ENCODE measurements at places on chromosomes 11 and 22.

DNA sequence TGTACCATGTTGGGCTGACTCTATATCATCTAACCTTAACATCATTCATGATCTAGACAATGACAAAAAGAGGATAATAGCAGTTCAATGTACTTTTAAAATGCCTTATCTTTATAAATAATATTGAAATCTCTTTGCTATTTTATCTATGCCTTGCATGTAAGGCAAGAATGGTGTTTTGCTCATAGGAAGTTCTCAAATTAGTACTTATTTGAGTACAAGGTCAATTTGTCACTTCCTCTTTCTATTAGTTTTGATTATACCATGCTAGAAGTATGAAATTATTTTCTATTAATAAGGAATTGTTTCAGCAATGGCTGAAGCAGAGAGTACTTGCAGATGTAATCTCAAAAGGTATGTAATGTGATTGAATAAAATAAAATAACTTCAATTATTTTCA lies 1285.4 kb upstream of the TENM4 start:
- no peak for DNase-seq

- no peak for DNase-seq
These were observed 10.9 kb downstream of the SRPRA start for GRCh38 chr11:126257764-126258163.

GRCh38 chr22:30705710-30706651 lies 11.3 kb downstream of the OSBP2 start:
- no peak for DNase-seq

DNA sequence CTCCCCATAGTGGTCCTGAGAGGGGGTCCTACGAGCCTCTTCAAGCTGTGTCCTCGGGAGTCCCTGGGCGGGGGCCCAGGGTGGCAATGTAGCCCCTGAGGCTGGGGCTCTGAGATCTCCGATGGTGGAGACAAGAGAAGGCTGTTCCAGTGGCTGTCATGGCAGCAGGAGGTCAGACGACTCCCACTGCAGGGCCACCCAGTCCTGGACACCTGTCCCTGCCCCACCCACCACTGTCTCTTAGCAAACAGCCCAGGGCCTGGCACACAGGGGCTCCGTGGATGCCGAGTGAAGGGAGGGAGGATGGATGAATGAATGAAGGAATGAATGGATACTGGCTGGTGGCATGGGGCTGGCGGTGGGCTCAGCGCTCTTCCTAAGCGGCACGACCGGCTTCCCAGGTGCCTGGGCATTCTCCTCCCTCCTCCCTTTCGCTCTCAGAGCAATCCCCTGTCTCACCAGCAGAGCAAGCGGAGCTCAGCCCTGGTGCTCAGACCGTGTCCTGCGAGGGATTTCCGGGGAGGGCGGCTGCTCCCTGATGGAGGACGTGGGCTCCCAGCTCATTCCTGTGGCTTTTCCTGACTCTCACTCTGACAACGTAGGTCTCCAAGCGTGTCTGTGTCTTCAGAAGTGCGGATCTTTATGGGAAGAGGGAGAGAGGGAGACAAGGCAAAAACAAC lies 1272.6 kb downstream of the BRD1 start:
- DNase-seq = no peak

- no peak for DNase-seq
These were observed 722.5 kb downstream of the ETS1 start for GRCh38 chr11:127864861-127865260.

- no peak for DNase-seq
These were observed 64.3 kb downstream of the MICAL3 start for GRCh38 chr22:17960011-17960410.

GRCh38 chr11:82194521-82194920 lies 539.1 kb downstream of the FAM181B start:
- DNase-seq = no peak

DNA sequence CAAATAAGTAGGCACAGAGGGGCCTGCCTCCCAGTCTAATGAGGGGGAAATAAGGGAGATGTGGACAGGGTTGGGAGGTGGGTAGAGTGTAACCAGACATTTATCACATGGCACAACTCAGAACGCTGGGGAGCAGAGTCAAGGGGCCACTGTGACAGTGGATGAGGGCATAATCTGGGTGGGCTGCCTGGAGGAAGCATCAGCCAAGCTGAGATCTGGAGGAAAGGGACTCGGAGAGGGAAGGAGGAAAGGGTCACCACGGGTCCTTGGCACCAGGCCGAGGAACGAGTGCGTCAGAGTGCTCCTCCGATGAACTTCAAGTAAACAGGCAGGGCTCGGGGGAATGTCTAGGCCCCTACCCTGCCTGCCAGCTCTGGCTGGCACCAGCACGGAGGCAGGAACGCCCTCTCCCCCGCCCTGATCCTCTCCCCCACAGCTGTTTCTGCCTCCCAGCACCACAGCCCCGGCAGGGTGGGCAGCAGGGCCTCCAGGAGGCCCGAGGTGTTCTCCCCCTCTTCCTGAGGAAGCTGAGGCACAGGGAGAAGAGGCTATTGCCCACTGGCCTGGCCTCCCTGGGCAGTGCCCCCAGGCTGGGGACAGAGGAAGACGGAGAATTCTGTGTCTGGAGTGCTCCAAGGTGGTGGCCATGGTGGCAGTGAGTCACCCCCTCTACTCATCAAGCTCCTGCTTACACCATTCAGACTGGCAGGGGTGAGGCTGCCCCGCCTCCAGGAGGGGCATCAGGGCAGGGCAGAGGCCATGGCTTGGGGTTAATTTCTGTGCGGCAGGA lies 4.2 kb downstream of the ALDH3B1 start:
- DNase-seq = no peak

GRCh38 chr11:118443590-118444218 lies 7.4 kb downstream of the KMT2A start:
- DNase-seq = no peak

- no peak for DNase-seq
These were observed 3.0 kb upstream of the SWAP70 start for GRCh38 chr11:9660886-9661285.

- DNase-seq = no peak
These were observed 29.0 kb downstream of the ARFGAP2 start for GRCh38 chr11:47147681-47148080.

DNA sequence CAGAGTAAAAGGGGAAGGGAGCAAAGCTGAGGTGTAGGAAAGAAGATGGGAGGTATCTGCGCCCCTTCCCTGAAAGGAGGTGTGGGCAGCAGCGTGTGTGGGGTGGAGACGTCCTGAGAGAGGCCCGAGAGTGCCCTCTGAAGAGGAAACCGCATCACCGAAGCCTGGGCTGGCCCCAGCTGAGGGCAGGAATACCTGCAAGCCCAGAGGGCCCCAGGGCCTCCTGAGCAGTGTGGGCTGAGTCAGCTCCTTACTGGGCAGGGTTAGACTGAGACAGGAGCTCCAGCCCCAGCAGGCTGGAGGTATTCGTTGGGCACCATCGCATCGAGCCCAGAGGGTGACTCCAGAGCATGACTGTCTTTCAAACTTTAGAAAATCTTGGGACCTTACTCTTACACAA lies 534.0 kb upstream of the B3GAT1 start:
- DNase-seq = no peak

GRCh38 chr11:698493-699115 lies 3.0 kb downstream of the TMEM80 start:
- no peak for DNase-seq

- no peak for DNase-seq
These were observed 668.0 kb downstream of the BRD1 start for GRCh38 chr22:49159711-49160110.

GRCh38 chr11:92644595-92645445 lies 324.6 kb upstream of the MTNR1B start:
- no peak for DNase-seq

DNA sequence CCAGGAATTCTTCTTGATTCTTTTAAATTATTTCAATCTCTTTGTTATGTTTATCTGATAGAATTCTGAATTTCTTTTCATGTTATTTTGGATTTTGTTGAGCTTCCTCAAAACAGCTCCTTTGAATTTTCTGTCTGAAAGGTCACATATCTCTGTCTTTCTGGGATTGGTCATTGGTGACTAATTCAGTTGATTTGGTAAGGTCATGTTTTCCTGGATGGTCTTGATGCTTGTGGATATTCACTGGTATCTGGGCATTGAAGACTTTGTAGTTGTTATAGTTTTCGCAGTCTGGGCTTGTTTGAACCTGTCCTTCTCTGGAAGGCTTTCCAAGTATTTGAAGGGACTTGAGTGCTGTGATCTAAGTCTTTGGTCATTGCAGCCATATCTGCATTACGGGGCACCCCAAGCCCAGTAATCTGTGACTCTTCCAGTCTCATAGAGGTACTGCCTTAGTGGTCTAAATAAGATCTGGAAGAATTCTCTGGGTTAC lies 18.9 kb upstream of the INSC start:
- no peak for DNase-seq

GRCh38 chr11:8693555-8693954 lies 11.0 kb downstream of the RPL27A start:
- DNase-seq = no peak
